ENCODE measurements at places on chromosomes 2 and 18. TPM values are rescaled to one million over a fixed set of nuclear protein-coding genes. Genes with fewer than 3 reads are reported as not detected.

Gene FBXO15
- total RNA-seq: 1.6 TPM

Gene ACTR1B
- 38.5 TPM for total RNA-seq

Gene C2orf15
- 0.45 TPM for total RNA-seq

Gene ACVR1C
- not detected for total RNA-seq

Gene ANKRD29
- 10.0 TPM for total RNA-seq

Gene KIAA2012
- not detected for total RNA-seq

Gene FAP
- total RNA-seq: 0.08 TPM

Gene PNKD
- 67.0 TPM for total RNA-seq

Gene FBXO48
- 0.71 TPM for total RNA-seq

Gene GPAT2
- not detected for total RNA-seq

Gene CTLA4
- total RNA-seq: not detected

Gene MARCO
- total RNA-seq: 0.08 TPM

Gene RGPD4
- total RNA-seq: not detected

Gene MOCOS
- total RNA-seq: 3.8 TPM

Gene MC5R
- not detected for total RNA-seq

Gene POTEC
- not detected for total RNA-seq

Gene ATP8B1
- total RNA-seq: 9.9 TPM

Gene MREG
- total RNA-seq: 6.4 TPM

Gene CDCA7
- total RNA-seq: 47.0 TPM

Gene HRH4
- total RNA-seq: not detected

Gene CD207
- total RNA-seq: not detected

Gene CHRNA1
- total RNA-seq: not detected

Gene DGKD
- total RNA-seq: 92.0 TPM

Gene NRP2
- total RNA-seq: 115 TPM

Gene PROKR1
- not detected for total RNA-seq

Gene ADGRF3
- total RNA-seq: 0.07 TPM

Gene POTEE
- total RNA-seq: not detected

Gene COL4A3
- total RNA-seq: 0.45 TPM

Gene CPO
- not detected for total RNA-seq

Gene PHLPP1
- 7.1 TPM for total RNA-seq

Gene SIX3
- total RNA-seq: 0.41 TPM

Gene SMC6
- total RNA-seq: 34.3 TPM

Gene EVX2
- not detected for total RNA-seq

Gene C1QL2
- total RNA-seq: 0.14 TPM

Gene SCG2
- 1.1 TPM for total RNA-seq

Gene TUBA3E
- not detected for total RNA-seq

Gene UBR3
- 10.0 TPM for total RNA-seq

Gene GPR75
- total RNA-seq: 1.5 TPM

Gene ALPI
- total RNA-seq: not detected

Gene UCN
- 2.2 TPM for total RNA-seq

Gene SERPINB11
- not detected for total RNA-seq

Gene CFC1
- not detected for total RNA-seq

Gene GAREM1
- total RNA-seq: 2.2 TPM

Gene SKOR2
- total RNA-seq: not detected

Gene CLHC1
- 1.8 TPM for total RNA-seq

Gene BOD1L2
- not detected for total RNA-seq

Gene GPC1
- 215 TPM for total RNA-seq

Gene SLC30A3
- 4.8 TPM for total RNA-seq

Gene GALNT3
- not detected for total RNA-seq

Gene MBP
- total RNA-seq: 29.2 TPM

Gene RTP5
- not detected for total RNA-seq

Gene ERCC3
- total RNA-seq: 48.3 TPM

Gene FSHR
- not detected for total RNA-seq

Gene ABHD1
- 1.3 TPM for total RNA-seq

Gene CD8B2
- total RNA-seq: not detected

Gene IL1R2
- total RNA-seq: 0.71 TPM

Gene DSC2
- 1.5 TPM for total RNA-seq

Gene CCDC85A
- total RNA-seq: 0.11 TPM
